Stimulated activated CD4-positive, alpha-beta T cell treated with anti-CD3 and anti-CD28 coated beads, Interleukin-1b, Interleukin-23, amount 100 ng/mL, for 24 hours (primary cell): ENCODE measurements at places on chromosomes 3 and 15.

DNA sequence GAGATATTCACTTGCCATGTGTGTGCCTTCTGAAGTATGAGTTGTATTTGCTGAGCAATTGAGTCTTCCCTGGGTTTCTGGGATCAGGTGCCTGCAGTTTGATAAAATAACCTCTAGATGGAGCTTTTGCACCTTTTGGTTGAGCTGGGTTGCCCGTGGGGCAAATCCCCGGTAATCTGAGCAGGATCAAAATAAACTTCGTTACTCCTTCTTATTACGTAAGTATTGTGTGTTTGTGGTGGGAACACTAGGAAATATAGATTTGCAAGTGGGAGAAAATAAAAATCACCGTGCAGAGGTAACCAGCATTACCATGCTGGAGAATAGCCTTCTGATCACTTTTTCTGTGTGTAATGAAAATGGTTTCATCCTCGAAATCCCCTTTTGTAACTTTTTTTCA lies 277.4 kb upstream of the NR2E3 start:
- no peak for DNase-seq

- no peak for DNase-seq
These were observed 11.7 kb upstream of the RARRES1 start for GRCh38 chr3:158743664-158744566.

- no peak for DNase-seq
These were observed 151.6 kb downstream of the BBX start for GRCh38 chr3:107674371-107674770.

- no peak for DNase-seq
These were observed 52.9 kb upstream of the NUDT16 start for GRCh38 chr3:131328721-131329120.

- no peak for DNase-seq
These were observed 90.0 kb upstream of the ANKRD34C start for GRCh38 chr15:79192462-79193036.

- no peak for DNase-seq
These were observed 2.1 kb upstream of the PRR20G start for GRCh38 chr3:127289706-127290575.

- no peak for DNase-seq
These were observed 912.7 kb downstream of the TUSC7 start for GRCh38 chr3:117622171-117622841.

DNA sequence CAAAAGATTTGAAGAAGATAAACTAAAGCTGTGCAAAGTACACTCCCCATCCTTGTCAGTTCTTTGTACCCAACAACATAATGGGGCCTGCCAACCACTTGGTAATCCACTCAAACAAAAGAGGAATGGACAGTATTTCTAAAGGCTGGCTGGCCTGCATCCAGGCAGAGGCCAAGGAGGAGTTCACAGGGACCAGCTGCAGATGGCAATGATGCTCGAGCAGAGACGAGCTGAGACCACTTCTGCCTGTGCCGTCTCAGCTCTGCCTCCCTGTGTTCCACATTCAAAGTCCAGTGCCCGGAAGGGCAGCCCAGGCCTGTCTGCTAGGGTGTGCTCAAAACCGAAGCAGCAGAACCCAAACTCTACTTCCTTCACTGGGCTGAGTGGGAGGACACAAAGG lies 14.3 kb downstream of the CXCR6 start:
- no peak for DNase-seq
